Fibroblast of skin of abdomen (primary cell): ENCODE measurements at places on chromosomes 5 and 9.

GRCh38 chr5:54696931-54697330, 179.4 kb downstream of the SNX18 start:
- DNase-seq: no peak

GRCh38 chr9:71122421-71122820, 1.0 kb upstream of the TRPM3 start:
- DNase-seq: no peak

DNA sequence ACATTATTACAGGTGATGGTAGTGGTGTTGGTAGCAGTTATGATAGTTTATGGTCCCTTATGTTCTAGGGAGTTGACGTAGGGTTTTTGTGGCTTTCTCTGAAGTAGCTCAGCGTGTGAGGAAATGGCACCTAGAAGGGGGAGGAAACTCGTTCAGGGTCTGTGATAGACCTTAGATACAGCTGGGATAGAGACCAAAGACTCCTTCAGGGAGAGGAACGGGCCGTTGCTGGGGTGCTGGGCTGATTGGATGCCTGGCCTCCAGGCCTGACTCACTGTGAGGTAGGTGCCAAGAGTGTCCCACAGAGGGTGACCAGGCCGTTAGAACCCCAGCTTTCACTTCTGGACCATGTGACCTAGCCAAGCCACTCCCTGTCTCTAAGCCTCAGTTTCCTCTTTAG, 96.6 kb downstream of the DAB2IP start:
- no peak for DNase-seq

GRCh38 chr9:101716629-101717028, 21.8 kb downstream of the GRIN3A start:
- DNase-seq: peak; percentile 32

DNA sequence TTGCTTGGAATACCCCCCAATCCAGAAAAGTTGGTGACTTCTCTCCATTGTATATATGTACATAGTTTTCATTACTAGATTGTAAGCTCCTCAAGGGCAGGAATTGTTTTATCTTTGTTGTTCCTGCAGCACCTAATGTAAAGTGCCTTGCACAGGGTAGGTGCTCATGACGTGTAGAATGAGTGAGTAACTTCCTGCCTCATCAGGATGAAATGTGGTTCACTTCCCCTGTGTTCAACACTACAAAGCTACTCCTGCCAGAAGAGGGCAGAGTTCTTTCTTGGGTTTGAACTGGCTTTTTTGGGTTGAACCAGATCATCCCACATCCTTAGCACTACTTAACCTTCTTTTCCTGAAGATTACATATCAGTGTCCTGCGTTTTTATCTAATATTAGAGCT, 23.9 kb downstream of the GTF3C4 start:
- DNase-seq: no peak

DNA sequence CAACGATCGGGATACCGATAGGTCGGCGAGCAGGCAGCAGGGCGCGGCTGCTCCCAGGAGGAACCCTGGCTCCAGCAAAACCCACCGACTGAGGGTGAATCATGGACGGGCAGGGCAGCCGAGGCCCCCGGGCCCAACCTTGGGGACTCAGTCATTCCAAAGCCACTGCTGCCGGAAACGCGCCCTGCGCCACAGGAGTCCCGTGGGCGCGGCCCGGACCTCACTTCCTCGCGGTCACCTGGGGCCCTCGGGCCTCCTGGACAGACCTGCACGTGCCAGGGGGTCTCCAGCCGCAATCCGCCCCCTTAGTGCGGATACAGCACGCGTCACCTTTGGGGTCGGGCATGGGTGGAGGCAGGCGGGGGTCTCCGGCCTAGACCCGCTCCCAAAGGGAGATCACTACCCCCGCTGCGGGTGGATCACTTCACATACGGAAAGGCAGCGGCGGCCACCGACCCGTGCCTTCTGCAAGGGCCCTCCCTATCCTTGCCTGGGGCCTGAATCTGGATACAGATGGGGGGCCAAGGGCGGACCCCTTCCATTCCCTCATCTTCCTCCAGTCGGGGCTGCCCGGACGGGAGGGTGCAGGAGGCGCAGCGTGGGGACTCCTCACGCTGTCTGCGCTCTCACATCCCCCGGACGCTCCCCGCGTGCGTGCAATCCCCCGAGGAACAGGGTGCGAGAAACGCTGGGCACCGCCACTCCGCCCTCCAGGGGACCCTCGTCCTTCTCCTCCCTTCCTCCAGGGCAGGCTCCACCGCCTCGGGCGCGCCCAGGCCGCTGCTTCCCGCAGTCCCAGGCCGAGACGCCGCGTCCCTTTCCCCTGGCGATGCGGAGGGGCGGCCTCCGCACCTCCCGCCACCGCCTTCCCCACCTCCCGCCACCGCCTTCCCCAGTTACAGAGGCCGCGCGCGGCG, 586 bp downstream of the TXN start:
- DNase-seq: peak; percentile 25
